ENCODE measurements at places on chromosomes 7 and 10.

GRCh38 chr10:107037192-107038122 lies 127.0 kb downstream of the SORCS1 start:
- no peak for DNase-seq

GRCh38 chr7:69663911-69664832 lies 65.9 kb downstream of the AUTS2 start:
- no peak for DNase-seq

DNA sequence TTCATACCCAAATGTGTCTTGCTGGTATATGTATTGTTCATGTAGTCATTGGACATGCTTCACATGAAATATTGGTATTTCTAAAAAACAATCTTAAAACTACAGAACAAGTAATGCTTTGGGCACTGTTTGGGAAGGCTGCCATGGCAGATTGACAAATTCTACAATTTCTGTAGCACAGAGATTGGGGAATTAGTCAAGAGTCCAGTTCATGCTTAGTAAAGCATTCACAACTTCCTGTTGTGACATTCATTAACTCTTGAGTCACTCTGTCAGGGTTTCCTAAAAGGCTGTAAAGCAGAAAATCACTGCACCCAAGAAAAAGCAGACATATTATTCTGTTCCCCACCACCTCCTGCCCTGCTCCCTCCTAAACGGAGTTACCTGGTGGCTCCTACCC lies 398.9 kb downstream of the PHTF2 start:
- no peak for DNase-seq

GRCh38 chr7:151352512-151352911 lies 10.9 kb downstream of the NUB1 start:
- no peak for DNase-seq

DNA sequence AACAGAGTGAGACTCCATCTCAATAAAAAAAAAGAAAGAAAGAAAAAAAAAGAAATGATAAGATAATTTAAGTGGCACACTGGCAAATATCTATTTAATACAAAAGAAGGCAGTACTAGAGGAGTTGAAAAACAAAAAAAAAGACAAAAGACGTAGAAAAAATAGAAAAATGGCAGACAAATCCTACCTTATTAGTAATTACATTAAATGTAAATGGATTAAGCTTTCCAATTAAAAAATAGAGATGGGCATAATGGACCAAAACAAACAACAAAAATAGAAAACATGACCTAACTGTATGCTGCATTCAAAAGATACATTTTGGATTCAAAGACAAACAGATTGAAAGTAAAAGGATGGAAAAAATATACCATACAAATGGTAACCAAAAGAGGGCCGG lies 5.3 kb upstream of the PARP12 start:
- DNase-seq = no peak

DNA sequence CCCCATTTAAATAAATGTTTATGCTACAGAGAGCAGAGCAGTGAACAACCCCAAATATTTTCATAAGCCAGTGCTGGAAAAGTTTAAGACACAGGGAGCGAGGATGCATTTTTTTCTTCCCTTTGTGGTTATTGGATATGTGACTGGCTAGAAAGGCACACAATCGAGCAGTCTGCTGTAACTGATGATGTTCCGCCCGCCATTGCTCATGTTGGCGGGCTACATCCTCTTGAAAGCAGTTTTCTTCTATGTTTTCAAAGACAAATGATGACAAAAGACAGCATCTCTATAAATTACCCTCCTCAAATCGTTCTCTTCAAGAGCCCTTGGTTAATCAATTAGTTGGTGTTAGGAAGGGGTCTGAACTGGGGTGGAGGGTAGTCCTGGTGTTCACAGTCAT lies 269.8 kb downstream of the SKAP2 start:
- DNase-seq = no peak

Data from astrocyte of the cerebellum (primary cell).